ENCODE measurements at places on chromosomes 2 and 18. TPM values are rescaled to one million over a fixed set of nuclear protein-coding genes. Genes with fewer than 3 reads are reported as not detected.
A peak's percentile ranks its signal among the peaks of the same experiment; 100 is the strongest.

Gene CTDSP1
- 66.5 TPM for total RNA-seq

Gene SPP2
- total RNA-seq: 208 TPM

Gene PIGN
- 20.6 TPM for total RNA-seq

DNA sequence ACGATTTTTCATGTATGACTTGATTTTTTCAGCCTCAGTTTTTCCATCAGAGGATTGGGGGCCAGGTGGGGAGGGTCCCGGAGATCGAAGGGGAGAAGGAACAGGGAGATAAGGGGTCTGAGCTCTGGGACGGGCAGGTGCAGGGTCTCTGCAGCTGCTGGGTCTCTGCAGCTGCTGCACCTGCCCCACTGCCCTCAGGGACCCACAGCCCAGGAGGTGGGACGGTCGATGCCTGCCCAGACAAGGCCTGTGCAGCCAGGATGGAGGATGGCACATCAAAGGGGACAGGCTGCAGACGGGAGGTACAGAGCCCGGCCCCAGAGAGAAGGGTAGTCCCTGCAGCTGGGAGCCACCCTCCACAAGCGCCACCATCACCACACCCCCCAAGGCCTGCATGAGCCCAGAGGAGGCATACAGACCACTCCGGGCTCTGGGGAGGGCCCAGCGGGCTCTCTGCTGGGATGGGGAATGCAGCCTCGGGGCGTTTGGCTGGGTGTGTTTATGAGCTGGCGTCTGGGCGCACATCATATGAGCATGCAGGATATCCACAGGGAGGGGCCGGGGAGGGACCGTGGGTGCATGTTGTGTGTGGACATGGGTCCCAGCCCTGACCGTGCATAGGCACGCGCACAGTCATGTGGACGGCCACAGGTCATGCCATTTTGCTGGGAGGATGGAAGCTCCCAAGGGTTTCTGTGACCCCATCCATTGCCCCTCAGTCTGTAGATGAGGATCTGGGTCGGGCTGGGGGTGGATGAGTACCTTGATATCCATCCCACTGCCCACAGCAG is 34.9 kb upstream of the GPC1 start:
- no peaks in the 10 kb centered on the region for H3K36me3 ChIP-seq
- H3K27ac ChIP-seq: no peak overlapping the region
- no peaks in the 10 kb centered on the region for H3K4me1 ChIP-seq
- DNase-seq: no peak

DNA sequence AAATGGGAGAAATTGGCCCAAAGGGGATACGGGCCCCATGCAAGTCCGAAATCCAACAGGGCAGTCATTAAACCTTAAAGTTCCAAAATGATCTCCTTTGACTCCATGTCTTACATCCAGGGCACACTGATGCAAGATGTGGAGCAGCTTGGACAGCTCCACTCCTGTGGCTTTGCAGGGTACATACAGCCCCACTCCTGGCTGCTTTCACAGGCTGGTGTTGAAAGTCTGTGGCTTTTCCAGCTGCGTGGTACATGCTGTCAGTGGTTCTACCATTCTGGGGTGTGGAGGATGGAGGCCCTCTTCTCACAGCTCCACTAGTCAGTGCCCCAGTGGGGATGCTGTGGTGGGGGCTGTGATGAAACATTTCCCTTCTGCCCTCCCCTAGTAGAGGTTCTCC is 8.6 kb upstream of the TMX3 start:
- H3K36me3 ChIP-seq: no peaks in the 10 kb centered on the region
- H3K27ac ChIP-seq: no peak overlapping the region
- no peaks in the 10 kb centered on the region for H3K4me1 ChIP-seq
- no peak overlapping the region for H3K4me3 ChIP-seq

DNA sequence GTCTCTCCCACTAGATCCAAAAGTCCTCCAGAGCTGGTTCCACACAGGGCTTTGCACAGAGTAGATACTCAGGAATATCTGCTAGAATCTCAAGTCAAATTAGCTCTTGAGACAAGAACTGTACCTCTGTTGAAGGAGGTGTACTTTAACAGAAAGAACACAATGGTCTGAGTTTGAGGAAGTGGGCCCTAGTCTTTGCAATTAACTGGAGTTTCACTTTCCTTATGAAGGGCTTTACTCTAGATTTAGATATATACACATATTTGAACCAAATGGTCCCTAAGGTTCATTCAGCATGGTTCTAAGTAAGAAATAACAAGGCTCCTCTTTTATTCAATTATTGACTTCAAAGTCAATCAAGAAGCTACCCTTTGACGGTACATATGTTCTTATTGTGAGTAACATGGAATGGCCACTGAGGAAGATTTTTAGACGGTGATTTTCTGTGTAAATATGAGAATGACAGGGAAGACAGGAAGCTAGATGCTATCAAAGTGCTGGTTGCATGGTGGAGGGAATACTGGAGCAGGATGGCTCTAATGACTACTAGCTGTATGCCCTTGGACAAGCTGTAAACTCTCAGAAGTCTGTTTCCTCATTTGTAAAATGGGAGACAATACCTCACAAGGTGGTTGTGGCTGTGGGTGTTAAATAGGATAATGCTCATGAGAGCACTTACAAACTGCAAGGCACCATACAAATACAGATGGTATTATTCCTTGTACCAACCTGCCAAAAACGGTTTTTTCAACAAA is 73.5 kb upstream of the SERTAD2 start:
- H3K27me3 ChIP-seq: no peaks in the 10 kb centered on the region
- no peak overlapping the region for H3K27ac ChIP-seq
- peaks cover 13% of the 10 kb centered on the region for H3K4me1 ChIP-seq
- H3K4me3 ChIP-seq: no peak overlapping the region
- DNase-seq: no peak

DNA sequence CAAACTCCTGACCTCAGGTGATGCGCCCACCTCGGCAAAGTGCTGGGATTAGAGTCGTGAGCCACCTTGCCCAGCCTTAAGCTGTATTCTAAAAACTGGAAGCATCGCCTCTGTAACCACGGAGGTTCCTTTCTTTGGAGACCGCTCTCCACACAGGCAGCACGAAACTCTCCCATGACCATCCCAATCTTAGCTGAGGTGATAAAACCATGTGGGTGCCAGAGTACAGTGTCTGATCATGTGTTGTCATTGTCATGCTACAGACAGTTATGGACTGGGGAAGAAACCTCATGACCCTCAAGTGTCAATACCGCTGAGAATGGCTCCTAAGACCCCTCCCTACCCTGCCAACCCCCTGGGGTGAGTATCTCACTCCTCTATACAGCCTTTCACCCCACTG is 41.4 kb upstream of the EPG5 start:
- no peak for DNase-seq
- H3K36me3 ChIP-seq: no peaks in the 10 kb centered on the region
- no peaks in the 10 kb centered on the region for H3K27me3 ChIP-seq
- no peak overlapping the region for H3K4me3 ChIP-seq

GRCh38 chr2:60509066-60509465 is 44.4 kb downstream of the BCL11A start:
- no peaks in the 10 kb centered on the region for H3K36me3 ChIP-seq
- H3K4me3 ChIP-seq: no peak overlapping the region
- no peak overlapping the region for H3K27ac ChIP-seq
- no peaks in the 10 kb centered on the region for H3K4me1 ChIP-seq

DNA sequence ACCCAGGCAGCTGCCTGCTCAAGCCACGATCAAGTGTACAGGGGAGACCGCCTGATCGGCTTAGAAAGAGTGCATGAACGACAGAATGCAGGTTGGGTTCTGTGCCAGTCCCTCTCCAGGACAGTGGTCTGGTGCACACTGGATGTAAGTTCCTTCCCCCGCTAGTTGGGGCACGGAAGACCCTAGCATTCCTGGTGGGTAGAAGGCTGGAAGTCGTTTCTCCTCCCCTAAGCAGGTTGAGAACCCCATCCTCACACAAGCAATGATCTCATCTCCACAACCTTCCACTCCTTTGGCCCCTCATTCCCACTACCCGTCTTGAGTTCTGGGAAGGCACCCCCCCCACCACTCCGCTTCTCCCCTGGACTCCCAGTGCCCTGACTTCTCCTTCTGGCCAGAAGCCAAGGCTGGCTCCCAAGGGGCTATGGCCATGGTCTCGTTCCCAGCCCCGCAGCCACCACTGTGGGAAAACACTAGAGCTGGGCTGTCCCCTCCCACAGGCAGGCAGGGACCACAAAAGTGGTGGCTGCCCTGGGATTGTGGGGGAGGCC is 1.4 kb upstream of the ANKRD39 start:
- DNase-seq: no peak
- H3K36me3 ChIP-seq: peaks cover 6% of the 10 kb centered on the region
- H3K27me3 ChIP-seq: no peaks in the 10 kb centered on the region
- peaks cover 58% of the 10 kb centered on the region for H3K4me1 ChIP-seq

- no peak for DNase-seq
- H3K4me3 ChIP-seq: no peak overlapping the region
- H3K27me3 ChIP-seq: no peaks in the 10 kb centered on the region
- H3K4me1 ChIP-seq: no peaks in the 10 kb centered on the region
- H3K36me3 ChIP-seq: no peaks in the 10 kb centered on the region
Observed at GRCh38 chr18:25453556-25454269, 101.7 kb upstream of the ZNF521 start.

GRCh38 chr2:68737711-68738110 is 3.1 kb downstream of the ARHGAP25 start:
- peak overlapping the region; percentile 43 for H3K27ac ChIP-seq
- H3K4me1 ChIP-seq: no peaks in the 10 kb centered on the region

DNA sequence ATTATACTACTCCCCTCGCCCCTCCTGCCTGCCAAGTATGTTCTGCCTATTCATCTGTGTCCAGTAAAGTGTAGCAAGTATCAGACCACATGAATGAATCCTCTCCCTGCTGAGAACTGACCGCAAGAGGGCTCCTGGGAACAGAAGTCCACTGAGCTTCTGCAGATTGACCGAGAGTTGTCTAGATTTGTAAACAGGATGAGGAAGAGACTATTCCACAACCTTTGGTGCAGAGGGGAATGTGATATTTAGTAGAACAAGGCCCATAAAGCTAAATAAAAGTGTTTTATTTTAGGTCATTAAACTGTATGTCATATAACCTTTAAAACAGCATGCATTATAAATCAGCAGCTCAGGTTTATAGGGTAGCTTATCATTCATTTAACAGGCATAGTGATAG is 377.0 kb downstream of the DCC start:
- no peaks in the 10 kb centered on the region for H3K36me3 ChIP-seq
- H3K4me1 ChIP-seq: no peaks in the 10 kb centered on the region
- DNase-seq: no peak
- no peaks in the 10 kb centered on the region for H3K27me3 ChIP-seq
- no peak overlapping the region for H3K27ac ChIP-seq
- H3K4me3 ChIP-seq: no peak overlapping the region

GRCh38 chr2:208982831-208983230 is 441.0 kb upstream of the MAP2 start:
- no peaks in the 10 kb centered on the region for H3K36me3 ChIP-seq

GRCh38 chr18:76573325-76574025 is 78.4 kb upstream of the ZNF516 start:
- no peak overlapping the region for H3K27ac ChIP-seq
- no peaks in the 10 kb centered on the region for H3K27me3 ChIP-seq
- no peak overlapping the region for H3K4me3 ChIP-seq
- DNase-seq: no peak

DNA sequence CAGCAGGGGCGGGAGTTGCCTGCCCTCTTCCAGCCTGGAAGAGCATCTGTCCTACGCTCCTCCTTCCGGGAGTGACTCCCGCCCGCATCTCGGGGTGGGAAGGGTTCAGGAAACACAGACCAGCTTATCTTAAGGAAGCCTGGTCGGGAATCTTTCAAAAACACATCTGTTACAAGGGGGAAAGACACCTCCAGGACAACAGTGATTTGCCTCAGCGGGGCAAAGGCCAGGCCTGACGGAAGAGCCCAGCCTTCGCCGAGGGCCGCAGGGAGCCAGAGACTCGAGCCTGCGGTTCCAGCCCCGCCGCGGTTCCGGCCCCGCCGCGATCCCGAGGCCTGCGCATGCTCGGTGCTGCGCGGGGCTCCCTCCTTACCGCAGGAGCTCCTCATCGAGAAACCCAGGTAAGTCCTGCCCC is 38.1 kb upstream of the TGIF1 start:
- no peak overlapping the region for H3K27ac ChIP-seq
- no peak for DNase-seq
- H3K27me3 ChIP-seq: no peaks in the 10 kb centered on the region
- H3K4me1 ChIP-seq: no peaks in the 10 kb centered on the region
- peak overlapping the region; percentile 27 for H3K4me3 ChIP-seq

Data from liver (tissue), 10 donors.